ENCODE measurements at places on chromosomes 12 and 14.
A peak's percentile ranks its signal among the peaks of the same experiment; 100 is the strongest.

DNA sequence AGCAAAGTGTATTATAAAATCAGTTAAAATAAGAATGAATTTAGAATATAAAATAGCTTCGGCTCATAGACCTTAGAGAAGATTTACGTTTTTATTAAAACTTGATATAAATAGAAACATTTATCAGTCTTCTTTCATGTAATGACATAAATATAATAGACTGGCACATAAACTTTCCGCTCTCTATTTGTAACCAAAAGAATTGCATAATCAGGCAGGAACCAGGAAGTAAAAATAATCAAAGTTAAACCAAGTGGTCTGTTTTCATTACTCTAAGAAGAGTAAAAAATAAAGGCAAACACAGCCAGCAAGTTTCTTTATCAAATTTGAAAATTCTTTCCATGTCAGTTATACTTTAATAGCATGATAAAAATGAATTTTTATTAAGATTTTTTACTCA, 46.3 kb upstream of the ATP2A2 start:
- DNase-seq: no peak

DNA sequence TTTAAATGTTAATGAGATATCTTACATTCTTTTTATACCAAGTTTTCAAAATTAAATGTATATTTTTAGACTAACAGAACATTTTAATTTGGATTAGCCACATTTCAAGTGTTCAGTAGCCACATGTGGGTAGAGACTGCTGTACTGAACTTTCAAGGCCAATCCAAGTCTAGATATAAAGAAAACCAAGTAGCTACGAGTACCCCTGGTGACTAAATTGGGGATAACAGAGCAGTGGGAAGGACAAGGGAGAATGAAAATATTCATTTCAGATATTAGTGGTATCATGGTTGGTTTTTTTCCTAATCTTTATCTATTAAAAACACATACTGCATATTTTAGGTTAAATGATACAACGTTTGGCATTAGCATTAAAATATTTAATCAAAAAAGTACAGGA, 69.4 kb upstream of the RHOJ start:
- peak; percentile 9 for DNase-seq

- no peak for DNase-seq
Measured at GRCh38 chr12:95949477-95950206, 6.5 kb downstream of the AMDHD1 start.

DNA sequence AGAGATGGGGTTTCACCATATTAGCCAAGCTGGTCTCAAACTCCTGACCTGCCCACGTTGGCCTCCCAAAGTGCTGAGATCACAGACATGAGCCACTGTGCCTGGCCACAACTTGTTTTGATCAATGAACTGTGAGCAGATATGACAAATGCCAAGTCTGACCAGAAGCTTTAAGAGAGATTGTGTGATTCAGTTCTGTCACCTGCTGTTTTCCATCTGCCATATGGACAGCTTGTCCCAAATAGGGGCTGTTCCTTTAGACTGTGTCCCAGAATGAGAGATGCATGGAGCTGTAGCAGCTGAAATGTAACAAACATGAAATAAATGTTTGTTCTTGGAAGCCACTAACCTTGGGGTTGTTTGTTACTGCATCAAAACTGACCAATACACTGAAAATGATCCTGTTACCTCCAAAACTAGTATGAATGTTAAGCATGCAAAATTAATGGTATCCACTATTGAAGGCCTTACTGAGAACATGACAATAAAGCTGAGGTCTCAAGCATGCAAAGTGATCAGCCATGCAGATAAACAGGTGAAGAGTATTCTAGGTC, 65.9 kb upstream of the MED13L start:
- no peak for DNase-seq

GRCh38 chr12:112025808-112026375, 12.7 kb downstream of the ERP29 start:
- DNase-seq: no peak

DNA sequence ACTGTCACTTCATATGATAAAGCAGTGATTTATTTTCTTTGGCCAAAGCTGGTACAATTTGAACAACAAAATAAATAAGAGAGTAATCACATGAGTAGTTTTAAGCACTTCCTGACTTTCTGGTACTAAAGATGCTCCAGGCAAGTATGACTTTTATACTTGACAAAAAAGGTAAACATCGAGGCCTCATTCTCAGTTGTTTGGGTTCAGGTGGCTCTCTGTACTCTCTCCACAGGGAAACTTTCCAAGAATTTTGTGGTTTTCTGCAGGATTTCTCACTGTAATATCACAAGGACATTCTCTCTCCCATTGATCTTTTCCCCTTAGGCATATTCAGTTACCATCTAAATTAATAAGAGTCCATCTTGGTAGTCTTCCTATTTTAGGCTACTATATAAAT, 26.6 kb upstream of the KCNC2 start:
- no peak for DNase-seq

DNA sequence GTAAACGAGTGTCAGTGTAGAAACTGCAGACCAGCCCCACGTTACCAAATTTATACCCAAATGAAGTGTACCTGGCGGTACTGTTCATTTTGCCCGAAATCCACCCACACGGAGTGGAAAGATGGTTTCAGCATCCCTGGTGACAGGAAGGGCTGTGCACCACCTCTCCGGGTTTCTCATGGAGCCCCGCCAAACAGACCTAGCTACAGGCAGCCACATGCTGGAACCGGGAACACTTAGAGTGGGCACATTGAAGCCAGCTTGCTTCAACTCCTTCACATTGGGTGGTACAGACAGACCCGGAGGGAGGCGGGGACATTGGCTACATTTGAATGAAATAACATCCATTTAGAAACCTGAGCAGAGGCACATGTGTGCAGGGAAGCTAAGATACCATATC, 84.4 kb downstream of the PPP2R5C start:
- DNase-seq: no peak

Measured in spinal cord (tissue), 10 donors.